ENCODE measurements at places on chromosomes 12 and 14. TPM values are rescaled to one million over a fixed set of nuclear protein-coding genes. Genes with fewer than 3 reads are reported as not detected.
A peak's percentile ranks its signal among the peaks of the same experiment; 100 is the strongest.

C14orf180 gene
- total RNA-seq: 1.3 TPM

GPR68 gene
- total RNA-seq: 0.32 TPM

CCDC196 gene
- total RNA-seq: not detected

MYH7 gene
- not detected for total RNA-seq

SLC25A21 gene
- 1.6 TPM for total RNA-seq

KCNK13 gene
- total RNA-seq: 0.59 TPM

SERPINA10 gene
- not detected for total RNA-seq

LGR5 gene
- total RNA-seq: 0.80 TPM

MOK gene
- total RNA-seq: 29.0 TPM

DNA sequence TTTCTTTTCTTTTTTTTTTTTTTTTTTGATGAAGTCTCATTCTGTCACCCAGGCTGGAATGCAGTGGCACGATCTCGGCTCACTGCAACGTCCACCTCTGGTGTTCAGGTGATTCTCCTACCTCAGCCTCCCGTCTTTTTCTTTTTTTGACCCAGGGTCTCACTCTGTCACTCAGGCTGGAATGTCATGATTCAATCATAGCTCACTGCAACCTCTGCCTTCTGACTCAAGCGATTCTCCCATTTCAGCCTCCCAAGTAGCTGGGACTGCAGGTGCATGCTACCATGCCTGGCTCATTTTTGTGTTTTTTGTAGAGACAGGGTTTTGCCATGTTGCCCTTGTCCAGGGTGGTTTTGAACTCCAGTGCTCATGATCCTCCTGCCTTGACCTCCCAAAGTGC, 12.0 kb downstream of the FUT8 start:
- H3K27ac ChIP-seq: no peak overlapping the region
- H3K27me3 ChIP-seq: no peaks in the 10 kb centered on the region
- DNase-seq: no peak

DNA sequence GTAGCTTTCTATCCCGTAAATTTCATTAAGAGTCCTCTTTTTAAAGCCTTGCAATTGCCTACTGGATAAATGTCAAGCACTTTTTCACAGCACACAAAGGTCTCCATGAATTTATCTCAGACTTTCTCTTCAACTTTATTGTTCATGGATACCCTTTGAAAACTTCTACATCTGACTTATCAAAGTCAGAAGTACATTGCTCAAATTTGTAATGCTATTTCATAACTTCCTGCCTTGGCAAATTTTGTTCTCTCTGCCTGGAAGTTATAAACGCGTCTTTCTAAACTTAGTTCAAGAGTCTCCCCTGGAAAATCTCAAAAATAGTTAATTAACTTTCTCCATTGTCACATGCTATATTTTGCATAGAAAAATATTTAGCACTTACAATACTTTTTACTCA, 55.9 kb upstream of the RERGL start:
- no peak overlapping the region for H3K27ac ChIP-seq
- no peaks in the 10 kb centered on the region for H3K36me3 ChIP-seq
- no peak overlapping the region for H3K4me3 ChIP-seq
- DNase-seq: no peak
- H3K27me3 ChIP-seq: no peaks in the 10 kb centered on the region

DNA sequence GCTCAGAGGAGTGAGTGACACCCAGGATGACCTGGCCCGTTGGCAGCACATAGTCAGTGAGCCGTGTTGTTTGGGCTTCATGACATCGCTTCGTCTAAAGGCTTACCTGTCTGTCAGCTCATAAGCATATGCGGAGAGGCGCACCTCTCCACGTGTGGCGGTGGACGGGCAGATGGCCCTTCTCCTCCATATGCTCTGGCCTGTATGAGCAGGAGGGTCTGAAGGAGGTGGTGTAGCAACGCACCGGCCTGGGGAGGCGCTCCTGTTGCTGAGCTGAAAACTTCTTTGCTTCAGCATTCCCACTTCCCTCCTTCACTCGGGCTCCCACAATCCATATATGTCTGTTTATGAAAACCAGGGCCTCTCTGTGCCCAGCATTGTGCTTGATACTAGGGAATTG, 186.1 kb downstream of the TSPAN9 start:
- no peaks in the 10 kb centered on the region for H3K4me1 ChIP-seq
- H3K27ac ChIP-seq: no peak overlapping the region
- no peak for DNase-seq
- no peak overlapping the region for H3K4me3 ChIP-seq

- no peaks in the 10 kb centered on the region for H3K36me3 ChIP-seq
- H3K4me1 ChIP-seq: no peaks in the 10 kb centered on the region
- no peaks in the 10 kb centered on the region for H3K27me3 ChIP-seq
Observed at GRCh38 chr14:77864085-77864484, 64.2 kb downstream of the ADCK1 start.

- DNase-seq: peak; percentile 51
- no peaks in the 10 kb centered on the region for H3K27me3 ChIP-seq
- H3K4me1 ChIP-seq: no peaks in the 10 kb centered on the region
- no peaks in the 10 kb centered on the region for H3K36me3 ChIP-seq
Observed at GRCh38 chr12:40691913-40692764, at the start of gene CNTN1. CNTN1 (plus strand) TSS chr12:40692439.

GRCh38 chr12:12803186-12803585, 10.0 kb upstream of the DDX47 start:
- no peaks in the 10 kb centered on the region for H3K36me3 ChIP-seq
- no peaks in the 10 kb centered on the region for H3K4me1 ChIP-seq
- peak; percentile 92 for DNase-seq
- H3K4me3 ChIP-seq: no peak overlapping the region

GRCh38 chr12:38555620-38556591, 239.3 kb downstream of the ALG10B start:
- H3K27ac ChIP-seq: no peak overlapping the region
- H3K27me3 ChIP-seq: no peaks in the 10 kb centered on the region
- no peaks in the 10 kb centered on the region for H3K36me3 ChIP-seq
- DNase-seq: no peak
- H3K4me3 ChIP-seq: no peak overlapping the region

DNA sequence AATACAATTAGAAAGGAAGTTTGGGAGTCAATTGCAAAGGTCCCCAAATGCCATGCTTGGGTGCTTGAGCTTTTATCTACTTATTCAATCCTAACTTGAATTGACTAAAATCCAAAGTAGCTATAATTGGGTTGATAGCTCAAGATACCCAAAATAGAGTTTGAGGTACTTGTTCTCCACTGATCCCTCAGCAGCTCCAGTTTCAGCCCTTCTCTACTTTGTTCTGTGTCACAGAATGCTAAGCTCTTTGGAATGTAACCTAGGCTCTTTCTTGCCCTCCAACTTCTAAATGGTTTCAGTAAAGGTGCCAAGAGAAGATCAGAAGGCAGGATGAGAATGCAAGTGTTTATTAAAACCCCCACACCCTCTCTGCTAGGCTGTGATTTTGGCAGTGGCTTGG, 251.4 kb upstream of the CLEC14A start:
- DNase-seq: no peak
- no peaks in the 10 kb centered on the region for H3K27me3 ChIP-seq
- H3K4me3 ChIP-seq: no peak overlapping the region
- H3K4me1 ChIP-seq: no peaks in the 10 kb centered on the region
- no peaks in the 10 kb centered on the region for H3K36me3 ChIP-seq
- no peak overlapping the region for H3K27ac ChIP-seq

- no peak for DNase-seq
- H3K27me3 ChIP-seq: no peaks in the 10 kb centered on the region
- H3K36me3 ChIP-seq: no peaks in the 10 kb centered on the region
- H3K27ac ChIP-seq: no peak overlapping the region
- no peak overlapping the region for H3K4me3 ChIP-seq
- H3K4me1 ChIP-seq: no peaks in the 10 kb centered on the region
Observed at GRCh38 chr14:58663494-58664111, 25.8 kb downstream of the DACT1 start.

DNA sequence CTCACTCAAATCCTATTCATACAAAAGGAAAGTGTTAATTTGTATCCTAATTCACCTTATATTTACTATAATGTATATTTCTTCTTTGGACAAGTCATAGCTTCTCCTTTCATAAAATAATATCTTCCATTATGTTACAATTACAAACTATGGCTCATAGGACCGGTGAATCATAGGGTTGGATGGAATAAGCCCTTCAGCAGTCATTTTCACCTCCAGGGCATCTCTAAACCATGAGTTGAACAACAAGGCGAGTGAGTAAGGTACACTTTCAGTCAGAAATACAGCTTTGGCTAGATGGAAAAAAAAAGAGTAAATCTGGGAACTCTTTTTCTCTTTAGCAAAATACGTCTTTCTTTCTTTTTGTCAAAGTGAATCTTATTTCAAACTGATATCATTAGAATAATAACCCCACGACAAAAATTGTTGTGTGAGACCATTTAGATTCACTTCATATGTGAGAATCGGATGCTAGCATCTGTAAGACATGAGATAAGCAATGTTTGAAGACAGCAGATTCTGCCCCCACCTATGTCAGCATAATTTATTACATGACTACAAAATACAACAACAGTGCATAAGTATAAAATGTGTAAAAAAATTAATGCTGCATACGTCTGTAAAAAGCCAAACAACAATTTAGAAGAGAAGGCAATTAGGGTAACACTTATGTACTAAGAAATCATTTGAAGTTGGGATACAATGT, 184.4 kb upstream of the SLC38A2 start:
- no peaks in the 10 kb centered on the region for H3K27me3 ChIP-seq
- no peak for DNase-seq
- no peak overlapping the region for H3K4me3 ChIP-seq
- no peaks in the 10 kb centered on the region for H3K4me1 ChIP-seq
- H3K36me3 ChIP-seq: no peaks in the 10 kb centered on the region
- H3K27ac ChIP-seq: peak overlapping the region; percentile 56

GRCh38 chr14:49688701-49689030, 652 bp upstream of the POLE2 start:
- no peaks in the 10 kb centered on the region for H3K36me3 ChIP-seq
- H3K27ac ChIP-seq: peak overlapping the region; percentile 82
- no peaks in the 10 kb centered on the region for H3K27me3 ChIP-seq
- no peaks in the 10 kb centered on the region for H3K4me1 ChIP-seq
- DNase-seq: no peak

DNA sequence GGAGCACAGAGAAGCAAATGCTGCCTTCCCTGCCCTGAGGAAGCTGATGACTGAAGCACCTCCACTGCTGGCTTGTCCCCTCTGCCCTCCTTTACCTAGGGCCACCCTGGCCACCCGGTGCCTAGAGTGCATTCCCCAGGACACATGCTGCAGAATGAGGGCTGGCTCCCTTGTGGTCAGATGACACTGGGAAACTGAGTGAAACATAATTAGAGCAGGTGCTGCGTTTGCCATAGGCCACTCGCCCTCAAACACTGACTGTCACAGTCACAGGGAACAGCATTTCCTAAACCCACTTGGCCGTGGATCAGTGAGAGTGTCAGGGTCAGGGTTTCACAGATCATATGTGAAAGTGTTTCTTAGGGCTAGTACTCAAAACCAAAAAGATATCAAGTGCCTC, 16.0 kb downstream of the TCHP start:
- H3K4me3 ChIP-seq: no peak overlapping the region
- no peaks in the 10 kb centered on the region for H3K27me3 ChIP-seq
- H3K36me3 ChIP-seq: peaks cover 5% of the 10 kb centered on the region
- H3K4me1 ChIP-seq: no peaks in the 10 kb centered on the region

DNA sequence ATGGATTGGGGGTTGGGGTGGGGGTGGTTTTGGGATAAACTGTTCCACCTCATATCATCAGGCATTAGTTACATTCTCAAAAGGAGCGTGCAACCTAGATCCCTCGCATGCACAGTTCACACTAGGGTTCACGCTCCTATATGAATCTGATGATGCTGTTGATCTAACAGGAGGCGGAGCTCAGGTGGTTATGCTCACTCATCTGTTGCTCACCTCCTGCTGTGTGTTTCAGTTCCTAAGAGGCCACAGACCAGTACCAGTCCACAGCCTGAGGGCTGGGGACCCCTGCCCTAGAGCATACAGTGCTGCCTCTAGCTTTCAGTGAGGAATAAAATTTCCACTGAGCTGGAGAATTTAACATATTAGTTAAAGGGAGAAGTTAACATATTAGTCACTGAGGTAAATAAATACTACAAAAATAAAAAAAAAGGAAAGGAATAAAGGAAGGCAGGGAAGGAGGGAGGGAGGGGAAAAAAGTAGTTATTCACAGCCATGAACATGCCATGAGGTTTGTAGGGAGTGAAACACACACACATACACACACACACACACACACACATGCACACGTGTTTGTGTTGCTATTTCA, 612.7 kb upstream of the TBX3 start:
- H3K27ac ChIP-seq: no peak overlapping the region
- H3K4me1 ChIP-seq: peaks cover 5% of the 10 kb centered on the region
- H3K27me3 ChIP-seq: no peaks in the 10 kb centered on the region

- H3K4me1 ChIP-seq: no peaks in the 10 kb centered on the region
- H3K4me3 ChIP-seq: no peak overlapping the region
- DNase-seq: no peak
- H3K27me3 ChIP-seq: no peaks in the 10 kb centered on the region
- no peak overlapping the region for H3K27ac ChIP-seq
- H3K36me3 ChIP-seq: peaks cover 16% of the 10 kb centered on the region
Observed at GRCh38 chr12:109512608-109513007, 35.2 kb downstream of the UBE3B start.

- no peaks in the 10 kb centered on the region for H3K4me1 ChIP-seq
- H3K27ac ChIP-seq: no peak overlapping the region
- H3K36me3 ChIP-seq: no peaks in the 10 kb centered on the region
- no peak for DNase-seq
- H3K27me3 ChIP-seq: no peaks in the 10 kb centered on the region
- H3K4me3 ChIP-seq: no peak overlapping the region
Observed at GRCh38 chr14:24874514-24875202, 175.3 kb downstream of the STXBP6 start.

DNA sequence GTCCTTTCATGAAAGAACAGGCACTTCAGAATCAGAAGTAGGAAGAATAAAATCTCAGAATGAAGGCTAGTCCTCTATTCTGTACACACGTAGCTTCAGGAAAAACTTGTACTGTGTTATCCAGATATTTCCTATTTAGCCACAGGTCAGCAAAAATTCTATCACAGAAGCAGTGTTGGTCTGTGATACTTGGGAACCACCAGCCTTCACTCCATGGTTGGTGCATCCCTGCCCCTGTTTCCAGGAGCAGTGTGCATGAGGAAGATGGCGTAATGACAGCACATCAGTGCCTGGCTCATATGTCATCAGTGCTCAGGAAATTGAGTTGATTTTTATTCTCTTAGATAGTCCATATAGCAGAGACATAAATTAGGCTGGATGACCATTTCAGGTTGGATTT, 87.7 kb downstream of the SAMD4A start:
- H3K27me3 ChIP-seq: no peaks in the 10 kb centered on the region
- no peaks in the 10 kb centered on the region for H3K4me1 ChIP-seq
- H3K4me3 ChIP-seq: no peak overlapping the region

- H3K4me3 ChIP-seq: no peak overlapping the region
- H3K27me3 ChIP-seq: peaks cover 6% of the 10 kb centered on the region
- H3K36me3 ChIP-seq: no peaks in the 10 kb centered on the region
Observed at GRCh38 chr12:5083955-5084849, 40.5 kb downstream of the KCNA5 start.

All from breast epithelium (tissue), 4 donors.